GM10248 (cell line): ENCODE measurements at places on chromosomes 1 and 21.

GRCh38 chr21:33608559-33608958 is 20.1 kb upstream of the DONSON start:
- no peak for DNase-seq

DNA sequence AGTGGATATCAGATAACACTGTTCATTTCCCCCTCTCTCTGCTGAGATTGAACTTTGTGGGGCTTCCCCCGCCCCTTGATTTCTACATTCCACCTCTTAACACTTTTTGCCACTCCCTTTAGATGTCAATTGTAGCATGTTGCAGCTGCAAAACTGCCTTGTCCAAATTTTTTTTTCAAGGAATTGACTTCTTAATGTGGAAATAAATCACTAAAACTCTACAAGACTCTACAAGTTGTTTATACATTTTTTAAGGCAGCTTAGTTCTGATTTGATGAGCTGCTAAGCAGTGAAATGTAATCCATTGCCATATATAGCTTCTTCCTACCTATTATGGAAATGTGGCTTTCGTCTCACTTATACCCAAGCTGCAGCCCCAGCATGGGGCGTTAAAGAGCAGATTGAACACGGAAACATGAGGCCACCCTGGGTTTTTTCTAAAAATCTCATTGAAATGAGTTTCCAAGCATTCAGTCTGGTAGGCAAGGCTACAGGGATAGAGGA is 132.2 kb downstream of the SYT2 start:
- DNase-seq: no peak

DNA sequence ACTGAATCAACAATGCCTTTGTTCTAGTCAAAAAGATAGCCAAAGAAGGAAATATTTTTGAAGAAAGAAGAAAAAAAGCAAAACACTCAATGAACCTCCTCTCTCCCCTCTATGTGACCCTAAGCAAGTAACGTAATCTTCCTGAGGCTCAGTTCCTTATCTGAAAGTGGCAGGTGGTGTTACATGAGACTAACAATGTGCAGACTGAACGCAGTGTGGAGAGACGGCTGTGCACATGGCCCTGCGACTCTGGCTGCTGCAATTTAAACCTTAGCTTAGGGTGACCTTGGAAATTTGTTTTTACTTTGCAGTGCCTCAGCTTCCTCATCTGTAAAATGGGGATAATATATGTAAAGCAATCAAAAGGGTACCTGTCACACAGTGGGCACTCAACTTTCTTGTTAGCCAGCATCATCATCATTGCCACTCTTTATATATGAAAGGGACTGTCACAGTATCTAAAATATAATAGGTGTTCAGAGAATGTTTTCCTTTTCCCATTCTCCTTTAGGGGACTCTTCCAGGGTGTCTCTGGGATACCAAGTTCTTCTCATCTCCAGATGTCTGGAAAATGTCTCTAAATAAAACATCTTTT is 100.1 kb upstream of the JUN start:
- peak; percentile 54 for DNase-seq

DNA sequence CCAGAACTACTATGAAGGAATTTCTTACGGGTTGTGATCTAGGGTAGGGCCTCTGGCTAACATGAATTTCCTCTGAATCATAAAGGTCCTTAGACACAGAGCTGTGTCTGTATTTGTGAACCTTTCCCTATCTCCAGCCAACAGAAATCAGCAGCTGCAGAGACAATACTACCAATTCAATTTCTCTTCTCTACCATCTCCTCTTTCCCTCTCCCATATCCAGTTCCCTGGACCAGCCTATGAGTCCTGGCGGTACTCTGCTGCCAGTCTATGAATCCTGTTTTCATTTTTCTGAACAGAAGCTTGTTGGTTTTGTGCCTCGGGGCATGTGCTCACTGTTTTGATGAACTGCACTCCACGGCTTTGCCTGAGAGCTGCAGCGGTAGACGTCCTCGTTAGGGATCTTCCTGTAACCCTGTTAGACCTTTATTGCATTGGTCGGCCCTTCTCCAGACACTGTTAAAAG is 458.0 kb upstream of the VAMP3 start:
- DNase-seq: no peak

DNA sequence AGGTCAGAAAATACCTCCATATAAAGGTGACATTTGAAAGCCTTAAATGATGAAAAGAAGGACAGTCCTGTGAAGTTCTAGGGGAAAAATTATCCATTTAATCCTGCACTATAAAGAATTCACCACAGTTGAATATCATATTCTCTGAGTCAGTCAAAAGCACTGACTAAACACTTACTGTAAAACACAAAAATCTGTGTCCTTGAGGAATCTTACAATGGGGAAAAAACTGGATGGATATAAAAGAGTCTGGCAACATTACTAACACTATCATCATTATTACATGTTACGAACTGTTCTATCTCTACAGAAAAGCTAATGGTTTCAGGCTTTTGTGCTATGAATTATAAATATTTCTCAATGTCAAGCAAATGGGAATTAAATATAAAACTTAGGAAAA is 42.4 kb upstream of the HP1BP3 start:
- no peak for DNase-seq

GRCh38 chr1:4529446-4530165 is 124.8 kb upstream of the AJAP1 start:
- no peak for DNase-seq

- DNase-seq: no peak
Observed at GRCh38 chr1:70331962-70332361, 22.6 kb downstream of the ANKRD13C start.
